Activated naive CD8-positive, alpha-beta T cell treated with anti-CD3 and anti-CD28 coated beads, Interleukin-2, amount 50 U/mL, for 24 hours (primary cell): ENCODE measurements at places on chromosomes 2 and 18.
A peak's percentile ranks its signal among the peaks of the same experiment; 100 is the strongest.

GRCh38 chr2:24225499-24226242 is 50.8 kb downstream of the FAM228A start:
- no peak for DNase-seq

- peak; percentile 48 for DNase-seq
Measured at GRCh38 chr2:59025157-59025757, 784.1 kb upstream of the FANCL start.

DNA sequence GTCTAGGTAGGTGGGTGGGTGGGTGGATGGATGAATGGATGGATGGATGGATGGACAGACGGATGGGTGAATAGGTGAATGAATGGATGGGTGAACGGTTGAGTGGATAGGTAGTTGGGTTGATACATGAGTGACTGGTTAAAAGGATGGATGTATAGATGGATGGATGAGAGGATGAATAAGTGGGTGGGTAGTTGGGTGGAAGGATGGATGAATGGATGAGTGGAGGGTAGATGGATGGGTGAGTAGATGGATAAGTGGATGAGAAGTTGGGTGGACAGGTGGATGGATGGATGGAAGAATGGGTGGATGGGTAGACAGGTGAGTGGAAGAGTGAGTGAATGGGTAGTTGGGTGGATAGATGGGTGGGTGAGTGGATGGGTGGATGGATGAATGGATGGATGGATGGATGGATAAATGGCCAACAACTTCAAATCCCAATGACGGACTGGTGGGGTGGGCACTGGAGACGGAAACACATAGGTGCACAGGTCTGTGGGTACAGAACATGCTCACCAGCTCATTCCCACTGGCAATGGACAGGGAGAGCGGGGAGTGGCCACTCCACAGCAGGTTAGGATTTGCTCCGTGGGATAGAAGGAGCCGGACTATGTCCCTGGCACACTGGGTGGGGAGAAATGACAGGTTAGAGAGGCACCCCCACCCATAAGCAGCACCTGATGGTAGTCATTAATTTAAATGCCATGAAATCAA is 48.8 kb downstream of the ANKMY1 start:
- no peak for DNase-seq

DNA sequence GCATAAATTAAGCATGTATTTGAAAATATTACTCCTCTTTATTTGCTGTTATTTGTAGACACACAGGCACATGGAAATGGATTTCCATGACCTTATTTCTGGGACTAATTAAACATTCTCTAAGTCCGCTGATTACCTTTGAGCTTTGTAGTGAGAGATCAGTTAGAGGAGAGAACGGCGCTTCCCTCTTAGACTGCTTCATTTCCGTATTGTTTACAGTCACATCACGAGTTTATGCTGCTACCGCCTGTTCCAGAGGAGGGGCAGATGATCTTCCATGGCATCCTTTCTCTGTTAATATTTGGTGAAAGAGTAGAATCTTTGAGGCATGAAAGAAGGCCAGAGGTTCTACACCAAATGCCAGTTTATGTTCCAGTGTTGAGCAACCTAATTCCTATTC is 404.4 kb downstream of the TRIB2 start:
- DNase-seq = no peak

- no peak for DNase-seq
Measured at GRCh38 chr18:74901362-74902146, 303.9 kb downstream of the ZNF407 start.

GRCh38 chr2:25838152-25838756 is 40.0 kb downstream of the ASXL2 start:
- no peak for DNase-seq

DNA sequence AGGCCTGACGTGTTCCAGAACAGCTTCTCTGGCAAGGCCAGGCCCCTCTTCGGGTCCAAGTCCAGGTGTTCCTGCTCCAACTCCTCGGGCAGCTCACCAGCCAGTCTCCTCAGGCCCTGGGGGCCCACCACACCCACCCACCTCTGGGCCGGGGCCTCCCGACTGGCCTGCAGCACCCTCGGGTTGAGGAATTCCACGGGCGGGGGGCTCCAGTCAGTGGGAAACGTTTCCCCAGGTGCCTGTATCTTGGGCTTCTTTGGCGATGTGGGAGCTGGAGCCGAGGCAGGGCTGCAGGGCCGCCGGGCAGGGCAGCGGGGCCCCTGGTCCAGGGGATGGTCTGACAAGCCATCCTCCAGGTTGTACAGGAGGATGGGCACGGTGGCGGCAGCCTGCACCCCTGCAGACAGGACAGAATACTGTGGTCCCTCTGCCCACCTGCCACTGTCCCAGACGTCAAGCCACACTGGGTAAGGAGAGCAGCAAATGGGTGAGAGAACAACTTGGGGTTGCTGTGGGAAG is 14.4 kb downstream of the FAM178B start:
- no peak for DNase-seq

DNA sequence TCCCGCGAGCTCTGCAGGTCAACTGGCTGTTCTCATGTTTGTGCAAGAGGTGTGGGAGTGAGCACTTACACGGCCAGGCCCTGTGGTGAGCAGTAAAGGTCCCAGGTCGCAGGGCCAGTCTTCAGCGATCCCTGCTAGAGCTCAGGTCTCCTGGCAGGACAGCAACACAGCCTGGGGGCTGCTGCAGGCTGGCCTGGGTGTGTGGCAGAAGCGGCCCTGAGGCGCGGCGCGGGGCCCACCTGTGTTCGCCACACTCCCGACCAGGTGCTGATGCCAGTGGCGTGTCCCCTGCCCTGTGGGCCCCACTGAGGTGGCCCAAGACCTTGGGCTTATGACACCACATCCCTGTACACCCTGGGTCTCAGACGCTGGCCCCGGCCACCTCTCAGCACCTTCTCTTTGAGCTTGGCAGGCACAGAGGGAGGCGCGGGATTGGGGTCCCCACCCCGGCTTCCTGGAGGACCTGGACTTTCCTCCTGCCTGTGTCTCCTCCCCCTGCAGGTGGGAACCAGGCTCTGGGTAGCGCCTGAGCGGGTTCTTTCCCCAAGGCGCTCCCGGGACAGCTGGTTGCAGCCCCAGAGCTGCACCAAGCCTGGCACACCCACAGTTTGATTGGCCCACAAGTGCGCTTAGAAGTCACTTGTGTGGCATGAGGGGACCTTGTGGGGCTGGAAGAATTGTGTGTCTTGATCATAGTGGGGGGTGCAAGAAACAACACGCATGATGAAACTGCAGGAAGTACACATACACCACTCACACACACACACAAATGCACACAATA is 59.2 kb downstream of the TWIST2 start:
- DNase-seq = no peak

GRCh38 chr2:207692206-207693065 is 19.0 kb upstream of the CCNYL1 start:
- DNase-seq = peak; percentile 36

GRCh38 chr2:70918016-70918415 is 17.7 kb upstream of the ATP6V1B1 start:
- DNase-seq = no peak

DNA sequence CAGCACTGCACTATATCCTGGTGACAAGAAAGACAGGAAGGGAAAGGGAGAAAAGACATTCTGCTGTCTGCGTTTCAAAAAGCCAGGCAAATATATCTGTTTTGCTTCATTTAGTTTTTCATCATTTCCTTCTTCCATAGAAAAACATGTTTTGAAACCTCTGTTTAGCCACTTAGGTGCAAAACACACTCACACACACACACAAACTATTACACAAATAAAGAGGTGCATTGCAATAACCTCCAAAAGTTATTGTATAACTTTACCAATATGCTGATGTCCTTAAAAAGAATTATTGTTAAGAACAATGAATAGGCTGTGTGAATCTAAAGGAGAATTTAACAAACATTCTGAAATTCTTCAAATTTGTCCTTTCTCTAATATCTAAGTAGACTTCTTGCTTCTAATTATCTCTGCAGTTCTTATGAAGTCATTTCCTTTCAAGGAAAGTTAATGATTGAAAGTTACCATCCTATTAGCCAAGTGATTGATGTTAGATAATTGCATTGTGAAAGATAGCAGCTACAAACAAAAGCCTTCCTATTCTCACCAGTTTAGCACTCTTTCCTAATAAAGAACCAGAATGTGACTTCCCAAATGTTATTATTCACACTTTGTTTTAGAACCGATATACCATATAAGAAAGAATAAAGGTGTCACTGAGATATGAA is 516.7 kb downstream of the KCNJ3 start:
- DNase-seq = no peak

DNA sequence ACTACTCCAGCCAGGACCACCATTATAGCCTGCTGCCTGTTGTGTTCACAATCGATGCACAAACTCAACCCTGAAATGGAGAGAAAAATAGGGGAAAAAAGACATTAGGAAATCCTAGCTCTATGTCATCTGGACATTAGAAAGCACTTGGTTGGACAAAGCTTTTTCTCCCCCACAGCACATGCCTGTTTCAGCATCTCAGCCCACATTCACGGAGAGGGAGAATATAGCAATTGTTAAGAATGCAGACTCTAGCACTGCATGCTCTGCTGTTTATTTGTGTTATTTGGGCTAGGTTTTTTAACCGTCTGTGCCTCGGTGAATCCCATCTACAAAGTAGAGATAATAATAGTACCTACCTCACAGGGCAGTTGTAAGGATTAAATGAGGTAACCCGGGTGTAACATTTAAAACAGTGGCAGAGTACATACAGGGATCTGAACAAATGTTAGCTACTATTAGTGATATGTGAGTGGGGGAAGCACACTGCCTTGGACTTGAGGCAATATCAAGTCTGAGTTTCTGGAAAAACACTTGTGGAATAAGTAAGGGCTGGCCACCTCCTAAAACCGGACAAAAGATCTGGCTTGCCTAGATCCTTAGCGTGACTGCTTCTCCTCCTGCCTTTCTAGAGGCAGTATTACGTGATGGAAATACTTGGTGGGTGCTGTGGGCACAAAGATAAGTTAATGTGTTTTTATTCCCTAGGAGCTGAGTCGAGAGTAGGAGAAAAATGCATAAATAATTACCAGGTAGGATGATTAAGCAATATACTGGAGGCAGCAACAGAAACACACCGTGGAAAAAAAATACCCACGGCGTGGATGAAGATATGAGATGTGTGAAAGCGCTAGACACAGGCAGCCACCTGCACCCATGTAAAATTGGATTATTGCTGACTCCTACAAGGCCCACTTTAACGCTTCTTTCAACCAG is 1.0 kb upstream of the PPP1CB start:
- peak; percentile 49 for DNase-seq

- DNase-seq = no peak
Measured at GRCh38 chr2:180246268-180246667, 239.2 kb upstream of the CWC22 start.

- DNase-seq = no peak
Measured at GRCh38 chr2:46198164-46198883, 98.9 kb upstream of the EPAS1 start.

- no peak for DNase-seq
Measured at GRCh38 chr18:45719106-45719505, 4.9 kb upstream of the SLC14A1 start.

- DNase-seq = no peak
Measured at GRCh38 chr2:165402162-165402561, 67.3 kb upstream of the CSRNP3 start.

DNA sequence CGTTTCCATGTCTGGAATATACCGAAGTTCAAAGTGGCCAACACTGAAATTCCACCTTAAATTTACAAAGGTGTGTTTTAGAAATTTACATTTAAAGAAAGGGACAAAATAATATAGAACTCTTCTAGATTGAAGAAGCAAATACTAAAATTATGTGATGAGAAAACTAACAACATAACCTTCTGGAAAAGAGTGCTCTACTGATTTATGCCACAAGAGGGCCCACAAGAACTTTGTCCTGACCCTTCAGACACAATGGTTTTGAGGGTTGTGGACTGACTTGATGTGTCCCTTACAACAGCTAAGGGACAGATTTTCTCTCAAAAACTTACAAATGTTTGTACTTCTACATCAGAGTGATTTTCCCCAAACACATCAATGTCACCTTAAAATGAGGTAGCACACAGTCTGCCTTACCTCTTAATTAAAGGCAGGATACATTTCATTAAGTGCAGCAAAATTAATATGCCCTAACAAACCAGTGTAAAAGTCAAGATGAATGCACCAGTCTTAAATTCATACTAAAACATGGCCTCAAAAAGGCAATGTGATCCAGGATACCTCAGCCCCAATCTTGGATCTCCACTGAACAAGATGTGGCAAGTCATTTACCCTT is 36.2 kb downstream of the EIF2AK3 start:
- DNase-seq = peak; percentile 40

DNA sequence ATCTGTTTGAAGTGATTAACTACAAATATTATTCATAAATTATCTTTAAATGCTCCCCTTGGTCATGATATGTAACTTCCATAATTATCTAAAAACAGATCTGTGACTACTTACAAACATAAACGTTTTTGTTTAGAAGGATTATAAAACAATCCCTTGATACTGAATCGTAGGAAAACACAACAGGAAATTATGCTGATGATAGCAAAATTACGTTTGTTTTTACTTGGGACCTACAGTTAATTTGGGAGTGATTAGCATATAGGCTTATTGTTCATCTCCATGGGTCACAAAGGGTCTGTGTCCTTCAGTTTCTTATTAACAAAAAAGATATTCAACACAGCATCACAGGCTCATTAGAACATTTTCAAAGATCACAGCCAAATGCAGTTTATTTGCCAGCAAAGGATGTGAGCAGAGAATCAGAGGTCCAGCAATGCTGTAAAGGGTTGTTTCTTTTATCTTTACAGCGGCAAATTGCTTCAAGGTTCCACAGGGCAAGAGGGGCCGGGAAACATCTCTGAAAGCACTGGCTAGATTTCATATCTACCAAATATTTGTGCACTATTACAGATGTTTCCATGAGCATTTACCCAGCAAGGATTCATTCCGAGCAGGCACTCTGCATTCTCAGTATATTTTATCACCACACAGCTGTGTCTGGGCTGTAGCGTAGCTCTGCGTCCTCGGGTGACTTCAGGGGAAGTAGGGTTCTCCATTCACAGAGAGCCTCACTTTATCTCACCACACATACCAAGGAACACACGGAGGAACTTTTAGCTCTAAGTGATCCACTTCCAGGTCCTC is 4.1 kb downstream of the CCDC195 start:
- no peak for DNase-seq

DNA sequence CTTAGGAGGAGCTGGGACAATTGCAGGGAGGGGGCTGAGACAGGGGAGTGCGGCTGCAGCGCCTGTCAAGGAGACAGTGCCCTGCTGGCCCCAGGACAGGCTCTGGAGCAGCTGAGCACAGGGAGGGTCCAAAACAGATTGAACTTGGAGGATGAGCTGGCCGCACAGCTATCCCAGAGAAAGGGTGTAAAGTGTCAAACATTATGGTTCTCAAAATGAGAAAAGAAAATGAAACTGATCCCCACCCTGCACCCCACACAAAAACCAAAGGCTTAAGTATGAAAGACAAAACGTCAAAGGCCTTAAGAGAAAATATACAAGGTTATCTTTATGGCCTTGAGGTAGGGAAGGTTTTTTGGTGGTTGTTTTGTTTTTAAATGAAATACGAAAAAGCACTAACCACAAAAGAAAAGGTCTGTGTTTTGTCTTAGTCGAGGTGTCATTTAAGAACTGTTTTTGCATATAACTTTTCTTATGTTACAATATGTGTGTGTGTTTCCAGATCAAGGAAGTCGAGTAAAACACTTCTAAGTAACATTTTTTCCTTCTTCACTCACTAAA is 111.8 kb downstream of the HDAC4 start:
- DNase-seq = peak; percentile 38

GRCh38 chr2:33047939-33048338 is 101.2 kb downstream of the LTBP1 start:
- no peak for DNase-seq

GRCh38 chr2:106183101-106183696 is 10.9 kb downstream of the UXS1 start:
- no peak for DNase-seq
